IPS DF 19.7 (cell line): ENCODE measurements at places on chromosomes 5 and 9.

DNA sequence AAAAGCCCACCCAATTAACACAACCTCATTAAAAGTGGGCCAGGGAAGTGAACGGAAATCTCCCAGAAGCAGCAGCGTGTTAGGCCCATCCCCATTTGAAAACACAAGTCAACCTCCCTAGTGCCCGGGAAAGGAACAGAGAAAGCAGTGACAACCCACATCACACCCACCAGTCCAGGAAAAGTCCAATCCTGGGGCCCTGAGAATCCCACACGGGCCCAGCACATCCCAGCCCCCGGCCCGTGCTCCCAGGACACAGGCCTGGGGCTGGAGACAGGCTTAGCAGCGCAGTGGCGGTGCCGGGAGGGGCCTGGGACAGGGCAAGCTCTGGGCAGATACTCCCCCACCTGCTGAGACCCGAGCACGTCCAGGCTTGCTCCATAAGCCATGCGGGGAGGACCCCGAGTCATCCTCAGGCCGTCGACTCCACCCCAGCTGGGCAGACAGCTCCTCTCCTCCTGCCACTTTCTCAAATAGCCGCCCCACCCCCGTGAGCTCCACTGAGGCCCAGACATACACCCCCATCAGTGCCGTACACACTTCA lies 101.0 kb downstream of the KCNT1 start:
- no peak for DNase-seq

DNA sequence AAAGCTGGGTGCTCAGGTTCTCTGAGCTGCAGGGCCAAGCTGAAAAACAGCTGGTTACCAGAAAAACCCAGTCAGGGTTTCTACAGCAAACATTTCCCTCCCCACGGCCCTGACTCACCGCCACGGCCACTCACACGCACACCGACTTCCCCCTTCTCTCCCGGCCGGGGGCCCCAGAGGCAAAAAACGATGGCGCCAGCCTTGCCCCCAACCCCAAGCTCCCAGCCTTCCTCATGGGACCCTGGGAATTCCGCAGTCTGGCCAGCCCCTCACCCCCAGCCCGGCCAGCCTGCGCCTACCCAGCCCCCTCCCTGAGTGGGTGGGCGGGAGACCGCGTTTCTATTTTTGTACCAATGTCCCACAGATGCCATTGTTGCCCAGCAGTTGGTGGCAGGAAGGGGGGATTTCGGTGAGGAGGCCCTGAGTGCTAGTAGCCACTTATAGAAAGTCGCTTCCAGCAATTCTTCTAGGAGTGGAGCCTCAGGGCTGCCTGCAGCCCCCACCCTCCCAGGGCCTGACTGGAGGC lies 18.4 kb downstream of the ENG start:
- no peak for DNase-seq

GRCh38 chr5:99879791-99880511 lies 655.2 kb upstream of the FAM174A start:
- DNase-seq = no peak

- no peak for DNase-seq
Observed at GRCh38 chr5:1827886-1828397, 26.7 kb downstream of the NDUFS6 start.

DNA sequence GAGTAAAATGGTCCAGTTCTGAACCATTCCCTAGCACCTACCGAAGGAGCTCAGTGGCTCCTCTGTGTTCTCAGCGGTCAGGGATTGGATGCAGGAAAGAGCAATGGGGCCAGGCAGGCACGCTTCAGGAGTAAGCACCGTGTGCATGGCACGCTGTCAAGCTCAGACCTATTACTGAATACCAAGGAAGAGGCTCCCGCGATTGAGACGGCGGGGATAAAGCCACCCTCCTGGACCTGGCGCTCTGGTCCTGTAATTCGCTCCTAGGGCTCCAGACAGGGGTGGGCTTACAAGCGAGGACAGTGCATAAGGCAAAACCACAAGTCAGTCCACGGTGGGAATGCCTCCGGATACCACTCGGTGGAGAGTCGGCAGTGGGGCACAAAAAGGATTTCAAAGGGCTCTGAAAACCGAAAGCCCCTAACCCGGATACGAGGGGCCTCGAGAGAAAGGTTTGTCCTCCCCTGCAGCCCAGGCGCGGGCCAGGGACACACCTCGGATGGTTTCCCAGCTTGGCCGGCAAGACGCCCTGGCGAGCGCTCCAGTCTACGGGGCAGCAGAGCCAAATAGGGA lies 988 bp downstream of the OXCT1 start:
- DNase-seq = no peak

- no peak for DNase-seq
Observed at GRCh38 chr5:73615947-73616346, 10.0 kb upstream of the ARHGEF28 start.

DNA sequence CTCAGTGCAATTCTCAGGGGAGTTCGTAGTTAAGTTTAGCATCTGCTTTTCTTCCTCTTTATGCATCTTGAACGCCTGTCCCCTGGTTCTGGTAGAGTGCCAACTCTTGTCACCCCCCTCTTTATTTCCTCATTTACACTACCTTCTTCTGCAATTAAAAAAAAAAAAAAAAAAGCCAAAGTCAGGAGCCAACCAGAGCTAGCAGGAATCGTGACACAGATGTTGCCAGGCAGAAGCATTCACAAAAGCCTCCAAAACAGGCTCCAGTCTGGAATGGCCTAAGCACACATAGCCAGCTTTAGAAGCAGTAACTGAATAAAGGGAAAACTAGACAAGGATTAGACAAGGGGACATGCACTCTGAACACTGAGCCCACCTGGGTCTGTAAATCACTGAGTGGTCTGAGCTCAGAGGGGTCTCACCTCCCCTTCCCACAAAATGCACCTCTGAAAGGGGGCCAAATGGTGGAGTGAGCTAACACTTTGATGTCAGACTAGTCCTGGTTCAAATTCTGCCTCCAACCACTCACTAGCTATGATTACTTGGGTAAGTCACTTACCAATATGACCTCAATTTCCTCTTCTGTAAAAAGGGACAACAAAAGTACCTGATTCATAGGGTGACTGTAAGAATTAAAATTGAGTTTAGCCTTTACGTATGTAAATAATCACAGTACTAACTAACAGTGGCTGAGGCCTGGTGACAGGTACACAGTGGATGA lies 2.0 kb downstream of the CD74 start:
- no peak for DNase-seq

GRCh38 chr5:15719784-15720183 lies 219.8 kb downstream of the FBXL7 start:
- no peak for DNase-seq

DNA sequence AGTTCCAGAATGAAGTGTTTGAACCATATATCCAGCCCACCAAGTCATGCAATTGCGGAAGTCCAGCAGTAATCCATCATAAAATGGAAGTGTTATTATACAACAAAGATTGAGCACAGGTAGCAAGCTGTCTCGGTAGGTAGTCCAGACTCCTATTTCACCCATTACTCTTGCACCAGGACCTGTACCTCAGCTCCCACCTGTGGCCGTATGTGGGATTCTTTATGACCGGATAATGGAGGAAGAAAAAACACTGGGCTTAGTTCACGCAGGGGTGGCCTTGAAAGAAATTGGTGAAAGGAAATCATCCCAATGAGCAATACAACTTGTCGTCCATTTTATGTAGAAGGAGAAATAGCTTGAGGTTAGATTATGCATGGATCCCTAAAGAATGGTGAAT lies 216.3 kb downstream of the ESM1 start:
- no peak for DNase-seq

- no peak for DNase-seq
Observed at GRCh38 chr9:135901031-135901758, 6.2 kb downstream of the CAMSAP1 start.

- DNase-seq = no peak
Observed at GRCh38 chr9:34592895-34593601, 3.5 kb upstream of the CNTFR start.

- no peak for DNase-seq
Observed at GRCh38 chr9:123033864-123034601, 566 bp downstream of the GPR21 start.

GRCh38 chr9:136051453-136051836 lies 43.6 kb downstream of the NACC2 start:
- no peak for DNase-seq

GRCh38 chr9:125161284-125161918 lies 18.1 kb upstream of the SCAI start:
- no peak for DNase-seq

DNA sequence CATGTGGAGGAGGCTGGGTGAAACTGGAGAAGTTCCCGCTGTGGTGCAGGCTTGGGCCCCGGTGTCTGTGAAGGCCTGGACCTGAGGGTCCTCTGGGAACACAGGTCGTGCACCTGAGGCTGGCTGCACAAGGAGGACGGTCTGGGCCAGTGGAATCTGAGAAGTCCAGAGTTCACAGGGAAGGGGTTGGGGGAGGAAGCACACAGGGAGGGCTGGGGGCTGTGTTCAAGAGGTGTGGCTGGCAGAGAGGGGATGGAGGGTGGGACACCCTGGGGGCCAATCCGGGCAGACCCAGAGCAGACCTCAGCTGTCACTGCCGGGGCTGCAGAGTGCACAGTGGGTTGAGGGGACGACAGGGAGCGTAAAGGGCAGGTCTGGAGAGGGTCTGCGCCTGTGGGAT lies 2.6 kb downstream of the SLC9A3 start:
- no peak for DNase-seq

DNA sequence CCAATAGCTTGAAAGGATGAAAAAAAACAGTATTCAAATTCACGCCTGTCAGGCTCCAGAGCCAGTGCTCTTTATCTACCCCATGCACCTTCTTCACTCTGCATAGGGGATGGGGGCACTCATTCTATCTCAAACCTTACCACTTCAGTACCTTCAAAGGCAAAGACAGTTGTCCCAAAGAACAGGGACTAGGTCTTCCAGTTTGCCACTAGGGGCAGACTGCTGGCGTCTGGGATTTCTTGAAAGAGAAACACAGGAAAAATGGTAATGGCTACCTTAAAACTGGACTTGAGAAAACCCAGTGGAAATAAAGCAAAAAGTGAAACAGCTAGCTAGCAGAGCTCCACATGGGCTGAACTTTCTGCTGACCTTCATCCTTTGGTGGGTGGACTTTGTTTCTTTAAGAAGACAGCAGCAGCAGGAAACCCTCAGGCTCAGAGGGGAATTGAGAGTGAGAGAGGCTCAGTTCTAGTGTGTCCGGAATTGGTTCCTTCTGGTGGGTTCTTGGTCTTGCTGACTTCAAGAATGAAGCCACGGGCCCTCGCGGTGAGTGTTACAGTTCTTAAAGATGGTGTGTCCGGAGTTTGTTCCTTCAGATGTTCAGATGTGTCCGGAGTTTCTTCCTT lies 41.0 kb upstream of the SLC36A1 start:
- DNase-seq = no peak

DNA sequence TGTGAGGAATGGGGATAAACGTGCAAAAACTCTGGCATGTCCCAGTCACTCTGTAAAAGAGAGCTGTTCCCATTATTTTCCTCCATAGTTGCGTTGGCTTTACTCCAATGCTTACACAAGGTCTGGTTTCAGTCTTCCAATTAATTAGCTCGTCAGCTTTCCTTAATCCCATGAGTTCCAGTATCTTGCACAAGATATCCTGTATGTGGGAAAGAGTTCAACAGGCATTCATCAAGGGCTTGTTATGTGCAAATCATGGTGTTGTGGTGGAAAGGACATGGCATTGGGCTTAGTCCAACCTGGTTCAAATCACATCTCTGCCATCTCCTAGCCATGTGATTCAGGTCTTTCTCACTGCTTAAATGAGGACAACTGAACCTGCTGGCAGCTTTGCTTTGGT lies 77.5 kb upstream of the PANK3 start:
- no peak for DNase-seq

- DNase-seq = no peak
Observed at GRCh38 chr9:83468821-83469220, 69.4 kb downstream of the FRMD3 start.

DNA sequence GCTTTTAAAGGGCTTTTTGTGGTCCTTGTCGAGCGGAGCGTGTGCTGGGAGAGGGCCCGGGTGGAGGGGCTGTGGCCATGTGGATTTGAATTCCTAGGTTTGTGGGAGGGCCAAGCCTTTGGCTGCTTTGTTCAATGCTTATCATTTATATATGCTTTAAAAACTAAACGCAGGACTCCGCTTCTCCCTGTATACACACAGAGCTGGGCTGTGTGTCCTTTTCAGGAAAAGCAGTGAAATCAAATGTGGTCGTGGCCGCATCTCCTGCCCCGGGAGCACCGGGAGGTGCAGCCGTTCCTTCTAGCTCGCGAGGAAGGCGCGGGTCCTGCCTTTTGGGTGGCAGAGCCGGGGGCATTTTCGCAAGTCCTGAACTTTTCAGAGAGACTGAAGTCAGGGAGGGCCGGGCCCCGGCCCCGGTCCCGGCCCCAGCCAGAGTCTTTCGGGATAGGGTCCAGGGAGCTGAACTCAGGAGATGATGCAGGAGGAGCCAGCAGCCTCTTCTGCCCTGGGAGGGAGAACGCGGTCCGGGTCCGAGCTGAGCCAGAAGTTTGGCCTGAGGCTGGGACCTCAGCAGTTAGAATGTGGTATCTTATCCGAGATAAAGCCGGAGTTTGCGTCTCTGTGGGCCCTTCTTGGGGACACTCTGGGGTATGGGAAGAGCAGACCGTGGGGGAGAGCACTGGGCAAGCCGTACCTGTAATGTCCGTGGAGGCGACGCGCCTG lies 158.8 kb downstream of the C9orf152 start:
- DNase-seq = no peak

GRCh38 chr9:136831002-136831719 lies 11.1 kb upstream of the AJM1 start:
- DNase-seq = no peak

- no peak for DNase-seq
Observed at GRCh38 chr9:131734165-131734610, 5.7 kb downstream of the RAPGEF1 start.

DNA sequence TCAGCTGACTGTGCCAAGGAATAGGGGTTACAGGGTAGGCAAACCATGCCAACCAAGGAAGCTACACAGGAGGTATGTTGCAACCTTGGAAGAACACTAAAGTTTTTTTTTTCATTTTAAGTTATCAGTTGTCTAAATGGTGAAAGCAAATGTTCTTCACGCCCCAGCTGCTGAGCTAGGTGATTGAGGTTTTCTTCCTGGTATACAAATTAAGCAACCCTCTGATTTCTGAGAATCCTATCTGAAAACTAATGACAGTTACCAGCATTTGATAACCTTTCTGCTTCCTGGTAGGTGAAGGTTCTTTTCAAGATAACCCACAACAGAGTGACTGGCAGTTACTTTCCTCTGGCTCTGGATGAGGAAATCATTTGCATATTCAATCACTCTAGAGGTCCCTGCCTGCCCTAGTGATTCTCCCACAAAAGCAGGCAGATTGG lies 194.9 kb downstream of the ATP10B start:
- no peak for DNase-seq

GRCh38 chr9:546797-547223 lies 294.7 kb upstream of the DMRT1 start:
- DNase-seq = no peak

DNA sequence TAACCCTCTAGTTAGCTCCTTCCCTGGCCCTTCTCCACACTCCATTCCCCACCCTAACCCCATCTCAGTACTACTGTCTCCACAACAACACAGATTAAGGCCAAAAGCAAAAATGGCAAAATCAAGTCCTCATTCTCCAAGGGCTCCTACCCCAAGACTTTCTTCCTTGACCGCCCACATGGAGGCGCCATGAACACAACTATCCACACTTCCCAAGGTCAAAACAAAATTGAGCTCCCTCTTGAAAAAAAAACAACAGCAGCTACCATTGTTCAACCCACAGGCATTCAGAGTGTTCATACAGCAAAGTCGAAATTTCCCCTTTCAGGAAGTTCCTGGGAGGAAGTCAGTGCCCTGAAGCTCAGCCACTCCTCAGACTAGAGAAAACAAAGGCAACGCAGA lies 54.4 kb downstream of the GNAQ start:
- DNase-seq = peak; percentile 56

GRCh38 chr5:91243852-91244251 lies 139.3 kb downstream of the ARRDC3 start:
- no peak for DNase-seq

- no peak for DNase-seq
Observed at GRCh38 chr5:142782976-142783530, 12.9 kb downstream of the ARHGAP26 start.
